GM04504 (cell line): ENCODE measurements at places on chromosomes 5 and 9.

- no peak for DNase-seq
Observed at GRCh38 chr9:107487521-107488374, 1.8 kb downstream of the KLF4 start.

DNA sequence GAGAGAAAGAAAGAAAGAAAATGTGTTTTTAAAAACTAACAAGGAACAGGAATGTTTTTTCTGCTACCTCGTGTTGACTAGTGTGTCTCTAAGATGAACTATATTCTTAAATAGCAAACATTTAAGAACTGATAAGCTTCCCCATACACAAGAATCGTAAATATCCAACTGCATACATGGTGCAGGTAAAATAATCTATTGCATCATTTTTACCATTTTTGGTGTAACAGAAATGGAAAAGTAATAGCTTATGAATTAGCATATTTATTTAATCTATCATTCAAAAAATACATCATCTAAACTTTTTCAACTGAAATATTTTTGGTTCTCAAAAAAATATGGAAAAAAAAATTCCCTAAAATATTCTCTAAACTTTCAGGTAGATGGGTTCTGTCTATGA is 59.7 kb upstream of the RAD23B start:
- DNase-seq, result no peak

- DNase-seq, result no peak
Observed at GRCh38 chr5:41831155-41831554, 39.1 kb downstream of the OXCT1 start.

DNA sequence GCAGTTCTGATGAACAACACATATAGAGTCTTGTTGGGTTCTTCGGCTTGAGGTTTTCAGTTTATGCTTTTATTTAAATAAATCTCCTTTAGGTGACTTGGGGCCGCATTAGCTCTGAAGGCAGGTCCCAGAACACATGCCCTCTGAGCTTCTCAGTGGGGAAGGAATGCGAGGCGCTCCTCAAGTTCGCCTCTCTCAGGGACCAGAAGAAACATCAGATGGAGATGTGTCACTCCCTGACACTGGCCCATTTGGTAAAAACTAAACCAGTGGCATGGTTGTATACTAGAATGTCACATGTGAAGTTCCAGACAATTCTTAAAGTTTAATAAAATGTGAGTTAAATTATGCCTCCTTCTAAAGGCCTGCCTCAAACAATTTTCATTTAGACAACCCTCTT is 1.9 kb downstream of the MACROH2A1 start:
- no peak for DNase-seq

GRCh38 chr5:42361315-42361688 is 61.9 kb upstream of the GHR start:
- DNase-seq, result no peak
